ENCODE measurements at places on chromosomes 2 and 18.

GRCh38 chr2:5673145-5674025 is 18.8 kb upstream of the SOX11 start:
- no peak for DNase-seq

DNA sequence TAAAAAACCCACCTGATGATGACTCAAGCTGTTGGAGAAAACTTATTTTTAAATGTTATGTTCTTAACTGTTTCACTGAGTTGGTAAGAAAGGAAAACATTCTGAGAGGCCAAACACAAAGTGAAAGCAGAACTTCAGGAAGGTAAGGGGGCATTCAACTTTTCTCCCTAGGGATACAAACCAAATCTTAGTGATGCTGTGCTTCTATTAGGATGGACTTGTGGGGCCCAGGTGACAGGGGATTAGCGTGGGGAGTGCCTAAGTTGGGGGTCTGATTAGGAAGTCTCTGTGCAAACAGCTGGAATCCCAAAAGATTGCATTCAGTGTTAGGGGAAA is 18.5 kb downstream of the PDCL3 start:
- DNase-seq = no peak

DNA sequence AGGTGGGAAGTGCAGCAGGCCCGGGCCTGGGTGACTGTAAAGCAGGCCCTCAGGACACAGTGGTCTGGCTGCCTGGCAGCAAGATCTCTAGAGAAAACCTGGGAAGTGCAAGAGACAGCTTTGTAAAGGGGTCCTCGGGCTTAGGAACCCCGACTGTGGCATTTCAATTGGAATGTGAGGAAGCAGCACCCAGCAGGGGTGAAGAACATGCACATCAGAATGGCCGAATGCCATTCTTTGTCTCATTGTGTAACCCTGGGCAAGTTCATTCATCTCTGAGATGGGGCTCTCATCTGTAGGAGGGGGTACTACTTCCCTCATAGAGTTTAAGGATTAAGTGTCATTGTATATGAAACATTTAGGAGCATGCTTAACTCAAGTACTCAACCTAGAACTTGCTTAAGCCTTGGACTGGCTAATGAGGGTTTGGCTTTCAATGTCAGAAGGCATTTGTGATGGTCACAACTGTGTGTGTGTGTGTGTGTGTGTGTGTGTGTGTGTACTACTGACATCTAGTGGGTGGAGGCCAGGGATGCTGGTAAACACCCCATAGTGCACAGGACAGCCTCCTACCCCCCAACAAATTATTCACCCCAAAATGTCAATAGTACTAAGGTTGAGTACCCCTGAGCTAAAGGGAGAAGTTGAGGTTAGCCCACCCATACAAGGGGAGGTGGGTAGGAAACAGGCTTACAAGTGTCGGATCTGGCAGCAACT is 29.3 kb downstream of the MEX3C start:
- DNase-seq = no peak

- no peak for DNase-seq
These were observed 6.9 kb downstream of the SCN7A start for GRCh38 chr2:166487171-166487570.

DNA sequence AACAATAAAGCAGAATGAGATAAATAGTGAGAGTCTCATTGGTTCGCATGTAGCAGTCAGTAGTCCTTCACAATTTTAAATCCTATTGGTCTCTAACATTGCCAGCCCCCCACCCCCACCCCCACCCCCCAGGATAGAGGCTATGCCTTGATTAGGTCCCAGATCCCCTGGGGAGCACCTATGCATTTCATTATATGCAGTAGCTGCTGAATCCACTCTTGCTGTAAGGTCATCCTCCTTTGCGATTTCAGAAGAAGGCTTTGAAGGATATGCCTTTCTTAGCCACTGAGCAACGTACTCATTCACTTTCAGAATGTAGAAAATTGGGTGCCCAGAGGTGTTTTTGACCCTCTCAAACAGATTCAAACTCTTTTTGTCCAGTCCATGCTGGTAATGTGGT is 382.8 kb upstream of the GALNT5 start:
- no peak for DNase-seq

DNA sequence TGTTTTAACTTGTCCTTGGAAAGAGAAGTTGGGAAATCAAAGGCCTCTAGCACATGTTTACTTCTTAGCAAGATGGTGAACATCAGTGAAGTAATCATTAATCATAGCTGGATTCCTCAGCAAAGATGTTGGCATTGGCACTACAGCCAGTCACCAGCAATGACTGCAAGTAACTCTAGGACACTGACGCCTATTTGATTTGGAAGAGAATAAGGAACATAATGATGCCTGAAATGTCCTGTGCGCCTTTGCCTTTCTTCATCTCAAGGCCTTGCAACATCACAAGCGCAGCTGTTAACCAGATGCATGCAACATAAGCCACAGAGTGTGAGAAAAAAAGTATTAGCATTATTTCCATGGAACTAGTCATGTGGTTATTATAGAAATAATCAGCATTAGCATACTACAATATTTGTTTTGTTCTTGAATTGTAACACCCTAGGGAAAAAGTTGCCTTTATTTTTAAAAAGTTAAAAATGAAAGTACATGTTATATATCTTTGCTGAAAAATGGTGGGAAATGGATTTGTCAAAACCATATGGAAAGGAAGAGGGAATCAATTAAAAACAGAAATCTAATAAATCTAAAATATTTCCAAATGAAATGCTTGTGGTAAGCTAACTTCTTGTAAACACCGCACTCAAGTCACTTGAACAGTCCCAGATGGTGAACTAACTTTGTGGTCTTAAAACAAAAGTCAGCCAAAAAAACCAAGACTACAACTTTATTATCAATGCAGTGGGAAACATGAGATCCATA is 55.6 kb downstream of the THADA start:
- DNase-seq = no peak

GRCh38 chr2:203763938-203764664 is 57.7 kb downstream of the CD28 start:
- DNase-seq = no peak

DNA sequence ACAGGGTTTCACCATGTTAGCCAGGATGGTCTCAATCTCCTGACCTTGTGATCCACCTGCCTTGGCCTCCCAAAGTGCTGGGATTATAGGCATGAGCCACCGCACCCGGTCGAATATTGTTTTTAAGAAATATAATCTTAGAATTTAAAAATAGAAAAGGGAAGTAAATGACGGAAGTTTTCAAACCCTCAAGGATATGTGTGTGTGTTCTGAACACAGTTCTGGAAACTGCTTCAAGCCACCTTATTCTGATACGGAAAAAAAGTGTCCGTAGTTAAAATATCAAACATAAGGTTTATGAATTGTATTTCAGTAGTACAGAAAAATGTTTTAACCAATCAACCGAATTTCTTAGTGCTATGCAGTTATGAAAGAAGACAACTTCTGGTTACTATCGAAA is 115.9 kb downstream of the UPP2 start:
- no peak for DNase-seq

DNA sequence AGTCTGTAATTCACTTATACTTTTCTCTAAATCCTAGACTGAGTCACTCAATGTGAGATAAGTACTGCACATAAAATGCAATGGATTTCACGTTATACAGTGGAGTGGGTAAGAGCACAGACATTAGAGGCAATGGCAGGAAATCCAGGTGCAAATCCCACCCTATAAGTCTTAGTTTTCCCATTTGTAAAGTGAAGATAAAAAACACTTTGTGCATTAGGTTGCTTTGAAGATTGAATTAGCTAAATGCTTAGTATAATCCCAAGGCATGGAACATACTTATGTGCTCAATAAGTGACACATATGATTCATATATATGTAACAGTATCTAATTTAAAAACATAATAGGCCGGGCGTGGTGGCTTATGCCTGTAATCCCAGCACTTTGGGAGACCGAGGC is 10.5 kb downstream of the ACTG2 start:
- no peak for DNase-seq

DNA sequence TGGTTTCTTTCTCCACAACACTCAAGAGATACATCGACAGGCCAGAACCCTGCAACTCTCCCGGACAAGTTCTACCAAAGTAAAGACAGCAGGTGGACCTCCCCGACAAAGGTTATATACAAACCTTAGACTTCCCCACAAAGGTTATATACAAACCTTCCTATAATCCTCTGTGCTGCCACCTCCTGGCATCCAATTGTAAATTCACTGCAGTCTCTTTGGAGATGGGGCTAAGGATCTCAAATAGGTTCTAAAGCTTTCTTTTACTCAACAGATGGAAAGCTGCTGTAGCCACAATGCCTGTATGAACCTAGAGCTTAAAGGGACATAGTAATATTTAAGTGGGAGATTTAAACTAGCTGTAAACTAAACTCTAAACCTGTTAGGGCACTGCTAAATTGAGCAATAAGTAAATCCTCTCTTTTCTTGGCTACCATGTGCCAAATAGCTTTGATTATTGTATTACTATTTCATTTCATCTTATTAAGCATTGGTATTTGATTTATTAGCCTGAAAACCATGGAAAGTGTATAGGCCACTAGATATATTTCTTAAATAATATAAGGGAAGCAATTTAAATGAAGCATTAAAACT is 9.8 kb upstream of the MREG start:
- no peak for DNase-seq

DNA sequence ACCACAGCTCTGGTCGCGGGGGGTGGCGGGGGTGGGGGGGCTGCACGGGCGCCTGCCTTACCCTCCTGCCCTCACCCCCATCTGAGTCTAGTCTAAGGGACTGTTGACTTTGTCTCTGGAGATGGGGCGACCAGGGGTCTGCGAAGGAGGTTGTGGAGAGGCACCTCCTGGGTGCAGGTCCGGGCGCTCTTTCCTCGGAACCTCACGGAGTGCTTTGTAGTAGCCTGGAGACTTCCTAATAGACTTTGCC is 141.3 kb downstream of the MEIS1 start:
- no peak for DNase-seq

GRCh38 chr2:223945755-223946154 is 620 bp upstream of the WDFY1 start:
- DNase-seq = no peak

DNA sequence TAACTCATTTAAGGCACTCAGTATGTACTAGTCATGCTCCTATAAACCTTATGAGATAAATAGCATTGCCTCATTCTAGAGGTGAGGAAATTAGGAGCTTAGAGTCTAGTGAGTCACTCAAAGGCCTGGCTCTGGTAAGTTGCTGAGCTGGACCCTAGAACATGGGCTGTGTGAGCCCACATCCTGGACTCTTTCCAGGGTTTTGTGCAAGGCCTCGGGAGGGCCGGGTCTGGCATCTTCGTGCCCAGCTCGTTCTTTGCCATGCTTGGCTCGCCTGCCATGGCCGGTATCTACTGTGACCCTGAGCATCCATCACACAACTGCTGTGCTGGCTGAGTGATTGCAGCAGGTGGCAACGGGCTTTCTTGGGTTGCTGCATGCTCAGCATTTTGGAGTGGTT is 168.0 kb downstream of the LPIN1 start:
- no peak for DNase-seq

DNA sequence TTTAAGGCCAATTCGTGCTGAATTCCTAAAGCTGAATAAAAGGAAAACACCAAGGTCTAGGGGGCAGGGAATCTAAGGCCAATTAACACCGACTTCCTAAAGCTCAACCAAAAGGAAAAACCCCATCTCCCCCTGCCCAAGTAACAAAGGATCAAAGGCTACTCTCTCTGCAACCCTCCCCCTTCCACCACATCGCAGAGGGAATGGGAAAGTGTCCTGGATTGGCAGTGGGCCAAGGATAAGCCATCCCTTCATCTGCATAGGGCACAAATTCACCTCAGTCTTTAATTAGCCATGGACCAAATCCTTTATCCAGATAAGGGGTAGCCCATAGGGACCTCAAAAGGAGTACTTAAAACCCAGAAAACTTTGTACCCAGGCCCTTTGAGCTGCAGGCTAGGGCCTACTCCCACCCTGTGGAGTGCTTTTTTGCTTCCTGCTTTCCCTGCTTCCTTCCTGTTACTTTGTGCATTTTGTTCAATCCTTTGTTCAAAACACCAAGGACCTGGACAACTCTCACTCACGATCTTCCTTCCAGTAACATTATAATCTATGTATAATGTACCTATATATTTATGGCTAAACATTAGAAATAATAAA is 2119.8 kb upstream of the CELF4 start:
- DNase-seq = no peak

- DNase-seq = no peak
These were observed 131.2 kb upstream of the TTC39C start for GRCh38 chr18:23883277-23883790.

DNA sequence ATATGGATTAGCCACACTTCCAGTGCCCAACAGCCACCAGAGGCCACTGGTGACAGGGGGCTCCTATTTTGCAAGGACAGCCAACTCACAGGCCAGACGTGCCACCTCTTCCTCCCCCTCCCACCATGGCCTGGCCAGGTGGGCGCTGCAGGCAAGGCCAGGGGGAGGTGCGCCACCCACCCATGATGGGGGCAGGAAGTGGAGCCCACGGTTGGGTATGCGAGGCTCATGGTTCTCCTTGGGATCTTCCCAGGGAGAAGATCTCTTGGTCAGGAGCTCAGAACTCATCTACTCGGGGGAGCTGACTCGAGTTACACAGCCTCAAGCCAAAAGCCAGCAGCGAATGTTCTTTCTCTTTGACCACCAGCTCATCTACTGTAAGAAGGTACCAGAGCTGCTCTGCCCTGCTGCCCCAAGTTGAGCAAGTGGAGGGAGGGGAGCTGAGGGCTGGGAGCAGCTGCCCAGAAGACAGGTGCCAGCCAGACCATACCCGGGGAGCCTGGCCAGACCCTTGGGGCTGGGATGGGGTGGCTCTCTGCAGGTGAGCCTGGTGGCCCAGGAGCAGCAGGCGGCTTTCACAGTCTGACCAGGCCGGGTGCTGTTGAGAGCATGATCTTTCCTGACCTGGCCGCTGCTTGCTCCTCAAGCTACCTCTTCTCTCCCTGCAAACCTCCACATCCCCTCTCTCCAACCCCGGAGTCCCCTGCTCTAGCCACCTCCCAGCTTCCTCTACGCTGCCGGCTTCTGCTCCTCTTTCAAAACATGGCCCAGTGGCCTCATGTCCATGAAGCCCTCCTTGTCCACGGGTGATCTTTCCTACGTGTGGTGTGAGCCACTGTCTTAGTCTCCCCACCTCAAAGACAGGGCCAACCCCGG is 49.8 kb downstream of the FAM168B start:
- no peak for DNase-seq

DNA sequence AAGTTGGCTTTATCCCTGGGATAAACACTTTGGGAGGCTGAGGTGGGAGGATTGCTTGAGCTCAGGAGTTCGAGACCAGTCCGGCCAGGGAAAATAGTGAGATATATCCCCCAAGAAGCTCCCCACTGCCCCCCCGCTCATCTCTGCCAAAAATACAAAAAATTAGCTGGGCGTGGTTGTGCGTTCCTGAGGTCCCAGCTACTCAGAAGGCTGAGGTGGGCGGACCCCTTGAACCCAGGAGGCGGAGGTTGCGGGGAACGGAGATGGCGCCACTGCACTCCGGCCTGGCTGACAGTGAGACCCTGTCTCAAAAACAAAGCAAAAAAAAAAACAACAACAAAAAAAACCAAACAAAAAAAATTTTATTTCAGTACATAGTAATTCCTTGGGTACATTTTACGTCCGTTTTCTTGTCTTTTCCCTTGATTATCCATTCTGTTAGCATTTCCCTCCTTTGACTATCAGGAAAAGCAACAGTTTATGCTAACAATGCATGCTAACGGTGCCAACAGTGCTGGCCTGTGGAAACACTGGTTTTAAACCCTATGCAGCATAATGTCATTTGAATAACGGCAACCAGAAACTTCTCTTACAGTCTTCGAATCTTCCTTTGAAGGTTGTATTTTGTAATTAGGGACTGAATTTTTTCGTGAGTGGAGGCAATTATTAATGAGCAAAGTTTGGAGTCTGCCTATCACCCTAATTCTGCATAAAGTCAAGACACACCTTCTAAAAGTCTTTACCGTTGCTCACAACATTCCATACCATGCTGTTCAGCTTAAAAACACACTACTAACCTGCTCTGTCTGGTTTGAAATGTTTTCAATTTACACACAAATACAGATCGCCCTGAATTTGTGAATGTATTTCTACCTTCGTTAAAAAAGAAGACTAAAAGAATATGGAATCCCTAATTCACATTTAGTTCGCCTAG is 721 bp upstream of the MIB1 start:
- no peak for DNase-seq

Data from hypothalamus (tissue), 51 donors.